ENCODE measurements at places on chromosomes 12 and 14.

DNA sequence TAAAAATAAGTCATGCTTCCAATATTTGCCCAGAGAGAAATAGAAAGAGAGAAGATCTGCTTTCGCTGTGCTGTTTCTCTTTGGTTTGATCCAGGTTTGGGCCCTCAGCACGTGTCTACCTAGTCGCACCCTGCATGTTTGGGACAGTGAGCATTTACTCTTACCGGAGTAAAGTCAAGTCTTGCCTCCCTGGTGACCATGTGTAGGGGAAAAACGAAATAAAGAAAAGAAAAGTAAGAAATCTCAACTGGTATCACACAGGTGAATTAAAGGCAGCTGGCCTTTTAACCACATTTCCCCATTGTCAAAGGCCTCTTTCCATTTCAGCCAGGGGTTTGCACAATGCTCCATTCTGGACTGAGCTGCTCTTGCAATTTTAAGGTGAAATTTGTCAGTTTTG, 619.4 kb downstream of the VRK1 start:
- DNase-seq: no peak

DNA sequence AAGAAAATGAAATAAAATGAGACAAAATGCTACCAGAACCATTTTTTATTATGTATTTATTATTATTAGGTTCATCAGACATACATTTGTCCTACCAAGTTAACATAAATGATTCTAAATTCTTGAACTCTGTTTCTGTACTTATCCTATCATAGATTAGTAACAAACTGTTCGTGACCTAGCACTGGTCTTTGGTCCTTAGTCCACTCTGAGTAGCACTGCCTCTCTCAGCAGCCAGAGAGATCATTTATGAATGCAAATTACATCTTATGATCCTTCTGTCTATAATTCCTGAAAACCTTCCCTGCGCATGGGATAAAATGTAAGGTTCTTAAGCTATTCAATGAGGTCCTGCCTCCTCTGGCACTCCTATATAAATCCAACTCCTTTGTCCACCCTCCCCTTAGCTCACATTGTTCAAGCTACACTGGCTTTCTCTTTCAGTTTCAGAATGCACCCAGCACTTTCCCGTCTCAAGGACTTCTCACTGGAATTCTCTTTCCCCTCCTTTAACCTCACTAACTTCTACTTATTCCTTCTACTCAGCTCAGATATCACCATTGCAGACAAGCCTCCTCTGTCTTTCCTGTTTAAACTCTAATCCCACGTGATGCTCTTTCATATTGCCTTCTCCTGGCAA, 17.1 kb downstream of the PDZRN4 start:
- no peak for DNase-seq

DNA sequence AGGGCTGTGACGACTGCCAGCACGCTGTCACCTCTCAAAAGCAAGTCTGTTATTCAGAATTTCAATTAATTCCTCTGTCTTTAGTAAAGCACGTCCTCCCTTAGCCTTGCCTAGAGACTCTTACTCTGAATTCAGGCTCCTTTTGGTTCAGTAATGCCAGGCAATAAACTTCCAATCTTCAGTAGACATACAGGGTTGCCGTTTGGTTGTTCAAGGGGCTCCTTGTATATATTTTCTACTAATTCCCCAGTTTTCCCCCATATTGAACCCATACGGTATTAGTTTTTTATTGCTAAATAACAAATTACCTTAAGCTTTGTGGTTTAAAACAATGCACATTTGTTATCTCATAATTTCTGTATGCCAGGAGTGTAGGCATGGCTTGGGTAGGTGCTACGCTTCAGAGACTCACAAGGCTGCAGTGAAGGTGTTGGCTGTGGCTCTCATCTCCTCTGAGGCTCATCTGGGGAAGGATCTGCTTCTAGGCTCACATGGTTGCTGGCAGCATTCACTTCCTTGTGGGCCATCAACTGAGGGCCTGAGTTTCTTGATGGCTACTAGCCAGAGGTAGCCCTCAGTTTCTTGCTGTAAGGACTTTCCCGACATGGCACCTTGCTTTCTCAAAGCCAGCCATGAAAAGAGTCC, 7.3 kb upstream of the CLECL1 start:
- DNase-seq: no peak

DNA sequence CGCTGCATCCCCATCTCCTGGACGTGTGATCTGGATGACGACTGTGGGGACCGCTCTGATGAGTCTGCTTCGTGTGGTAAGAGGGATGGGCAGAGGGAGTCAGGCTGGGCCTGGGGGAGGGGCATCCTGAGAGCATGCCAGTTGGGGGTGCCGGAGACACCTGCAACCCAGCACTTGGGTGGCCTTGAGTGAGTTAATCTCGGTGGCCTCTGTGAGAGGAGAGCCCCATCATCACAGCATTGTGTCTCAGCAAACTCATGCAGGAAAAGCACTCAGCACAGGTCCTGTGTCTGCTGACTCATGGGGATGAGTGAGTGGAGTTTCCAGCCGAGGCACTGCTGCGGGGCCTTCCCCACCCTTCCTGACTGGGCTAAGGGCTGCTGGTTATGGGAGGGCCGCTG, 19.6 kb upstream of the LRP1-AS start:
- no peak for DNase-seq

DNA sequence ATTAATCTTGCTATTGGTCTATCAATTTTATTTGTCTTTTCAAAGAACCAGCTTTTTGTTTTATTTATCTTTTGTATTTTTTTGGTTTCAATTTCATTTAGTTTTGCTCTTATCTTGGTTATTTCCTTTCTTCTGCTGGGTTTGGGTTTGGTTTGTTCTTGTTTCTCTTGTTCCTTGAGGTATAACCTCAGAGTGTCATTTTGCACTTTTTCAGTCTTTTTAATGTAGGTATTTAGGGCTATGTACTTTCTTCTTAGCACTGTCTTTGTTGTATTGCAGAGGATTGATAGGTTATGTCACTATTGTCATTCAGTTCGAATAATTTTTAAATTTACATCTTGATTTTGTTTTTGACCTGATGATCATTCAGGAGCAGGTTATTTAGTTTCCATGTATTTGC, 92.7 kb upstream of the DCD start:
- DNase-seq: no peak

- DNase-seq: no peak
These were observed 323.5 kb downstream of the DAD1 start for GRCh38 chr14:22265319-22266141.

DNA sequence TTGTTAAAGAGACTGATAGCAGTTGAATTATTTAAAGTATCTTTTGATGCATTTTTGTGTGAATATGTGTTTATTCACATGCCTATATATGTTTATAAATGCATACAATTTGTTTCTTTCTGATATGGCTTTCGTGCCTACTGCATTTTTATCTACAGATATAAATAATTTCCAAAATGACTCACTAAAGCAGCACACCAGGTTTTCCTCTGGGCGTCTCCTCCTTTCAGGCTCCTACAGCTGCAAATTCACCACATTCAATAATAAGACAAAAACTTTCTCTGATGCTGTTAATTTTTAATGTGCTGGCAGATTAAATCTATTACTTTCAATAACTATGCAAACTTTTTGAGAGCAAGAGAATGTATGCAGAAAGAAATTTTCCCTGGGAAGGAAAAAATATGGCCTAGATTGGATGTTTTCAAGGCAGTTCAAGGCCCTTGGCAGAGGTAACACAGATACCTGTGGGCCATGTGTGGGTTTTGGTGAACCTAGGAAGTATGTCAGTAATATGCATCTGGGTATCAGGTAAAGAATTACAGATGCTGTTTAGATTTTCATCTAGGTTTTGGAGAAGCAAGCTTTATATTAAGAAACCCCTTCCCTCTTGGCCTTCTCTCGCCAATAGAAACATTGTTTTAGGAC, 381.8 kb downstream of the EGLN3 start:
- DNase-seq: no peak

DNA sequence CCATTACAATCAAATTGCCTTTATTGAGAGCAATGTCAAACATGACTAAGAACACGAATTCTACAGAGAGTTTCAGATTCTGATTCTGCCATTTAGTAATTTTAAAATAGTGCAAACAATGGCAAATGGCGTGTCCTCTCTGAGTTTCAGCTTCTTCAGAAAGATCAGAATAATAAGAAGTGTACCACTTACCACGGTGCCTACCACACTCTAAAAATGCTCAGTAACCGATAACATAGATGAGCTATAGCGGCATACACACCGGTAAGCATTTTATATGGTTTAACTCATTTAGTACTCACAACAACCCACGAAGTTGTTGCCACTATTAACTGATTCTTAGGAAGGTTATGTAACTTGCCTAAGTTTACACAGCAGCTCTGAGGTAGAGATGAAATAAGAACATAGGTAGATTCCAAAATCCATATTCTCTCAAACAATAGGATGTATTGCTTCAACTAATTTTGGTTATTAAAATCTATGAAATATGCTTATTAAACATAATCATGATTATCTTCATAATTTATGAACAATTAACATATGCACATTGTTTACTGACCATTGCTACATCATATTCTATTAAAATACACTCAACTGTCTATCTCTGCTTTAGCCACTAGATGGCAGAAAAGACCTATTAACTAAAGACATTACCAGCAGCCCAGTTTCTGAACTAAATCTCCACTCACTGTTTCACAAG, 38.3 kb downstream of the SLC6A15 start:
- peak; percentile 7 for DNase-seq

GRCh38 chr14:104864267-104865080, 594 bp upstream of the CEP170B start:
- DNase-seq: no peak

- DNase-seq: no peak
These were observed 190.5 kb downstream of the CACNA1C start for GRCh38 chr12:2243275-2243674.
